ENCODE measurements at places on chromosomes 6 and 20. TPM values are rescaled to one million over a fixed set of nuclear protein-coding genes. Genes with fewer than 3 reads are reported as not detected.

DNA sequence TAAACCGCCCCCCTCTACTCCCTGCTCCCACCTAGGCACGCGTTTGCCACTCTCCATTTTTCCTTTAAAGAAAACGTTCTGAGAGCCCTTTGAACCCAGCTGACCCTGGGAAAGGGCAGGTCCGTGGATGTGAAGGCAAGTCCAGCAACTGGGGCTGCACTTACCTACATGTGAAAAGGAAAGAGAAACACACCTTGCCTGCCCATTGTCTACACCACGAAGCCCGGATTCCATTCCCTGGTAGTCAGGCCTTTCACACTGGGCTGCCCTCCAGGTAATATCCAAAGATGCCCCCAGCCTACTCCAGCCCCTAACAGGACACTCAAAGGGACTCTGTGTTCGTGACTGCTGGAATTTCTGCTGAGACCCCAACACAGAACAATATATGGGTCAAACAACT lies 94.4 kb downstream of the CD83 start:
- DNase-seq: no peak

- DNase-seq: no peak
Observed at GRCh38 chr6:148287623-148288333, 54.9 kb upstream of the SASH1 start.

DNA sequence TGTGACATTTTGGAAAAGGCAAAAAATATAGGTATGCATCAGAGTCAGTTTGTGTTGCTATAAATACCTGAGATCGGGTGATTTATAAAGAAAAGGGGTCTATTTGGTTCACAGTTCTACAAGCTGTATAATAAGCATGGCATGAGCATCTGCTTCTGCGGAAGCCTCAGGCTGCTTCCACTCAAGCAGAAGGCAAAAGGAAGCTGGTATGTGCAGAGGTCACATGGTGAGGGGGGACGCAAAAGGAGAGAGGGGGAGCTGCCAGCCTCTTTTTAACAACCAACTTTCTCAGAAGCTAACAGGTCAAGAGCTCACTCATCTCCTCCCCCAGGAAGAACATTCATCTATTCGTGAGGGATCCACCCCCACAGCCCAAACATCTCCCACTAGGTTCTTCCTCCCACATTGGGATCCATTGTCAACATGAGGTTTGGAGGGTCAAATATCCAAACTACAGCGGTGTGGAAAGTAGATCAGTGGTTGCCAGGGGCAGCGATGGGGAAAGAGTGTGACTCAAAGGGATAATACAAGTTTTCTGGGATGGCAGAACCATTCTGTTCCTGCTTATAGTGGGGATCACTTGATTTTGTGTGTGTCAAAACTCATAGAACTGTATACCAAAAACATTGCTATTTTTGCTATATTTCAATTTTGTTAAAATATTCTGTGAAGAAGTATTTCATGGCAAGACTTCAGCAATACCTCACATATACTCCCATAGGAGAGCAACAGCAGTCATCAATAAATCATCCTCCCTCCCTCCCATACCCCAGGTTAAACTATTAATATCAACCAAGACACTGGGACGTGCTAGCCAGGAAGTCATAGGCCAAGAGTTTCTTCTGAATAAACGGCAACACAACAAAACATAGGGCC lies 9.9 kb upstream of the FAM50B start:
- no peak for DNase-seq

The NRSN1 gene
- polyA plus RNA-seq: 10.0 TPM

The HTR1B gene
- polyA plus RNA-seq: 1.2 TPM
